AG04449 (cell line): ENCODE measurements at places on chromosomes 3 and 15.

DNA sequence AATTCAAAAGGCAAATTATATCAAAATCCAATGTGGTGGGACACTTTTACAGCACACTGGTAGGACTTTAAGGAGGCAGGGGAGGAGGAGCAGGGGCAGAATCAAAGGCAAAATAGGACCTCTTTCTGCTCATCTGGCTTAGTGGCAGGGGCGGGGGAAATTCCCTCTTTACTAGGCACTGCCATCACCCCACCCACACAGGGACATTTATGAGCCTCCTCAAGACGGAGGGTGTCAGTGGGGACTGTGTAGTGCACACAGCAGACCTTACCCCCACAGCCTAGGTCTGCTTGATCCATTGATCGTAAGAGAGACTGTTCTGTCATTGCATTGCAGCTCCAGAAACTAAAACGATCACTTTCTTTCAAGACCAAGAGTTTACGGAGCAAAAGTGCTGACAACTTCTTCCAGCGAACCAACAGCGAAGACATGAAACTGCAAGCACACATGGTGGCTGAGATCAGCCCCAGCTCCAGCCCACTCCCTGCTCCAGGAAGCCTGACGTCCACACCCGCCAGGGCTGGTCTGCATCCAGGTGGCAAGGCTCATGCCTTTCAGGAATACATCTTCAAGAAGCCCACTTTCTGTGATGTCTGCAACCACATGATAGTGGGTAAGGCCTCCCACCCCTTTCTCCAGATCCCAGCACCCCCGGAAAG lies 62.9 kb downstream of the STAC start:
- no peak for DNase-seq

DNA sequence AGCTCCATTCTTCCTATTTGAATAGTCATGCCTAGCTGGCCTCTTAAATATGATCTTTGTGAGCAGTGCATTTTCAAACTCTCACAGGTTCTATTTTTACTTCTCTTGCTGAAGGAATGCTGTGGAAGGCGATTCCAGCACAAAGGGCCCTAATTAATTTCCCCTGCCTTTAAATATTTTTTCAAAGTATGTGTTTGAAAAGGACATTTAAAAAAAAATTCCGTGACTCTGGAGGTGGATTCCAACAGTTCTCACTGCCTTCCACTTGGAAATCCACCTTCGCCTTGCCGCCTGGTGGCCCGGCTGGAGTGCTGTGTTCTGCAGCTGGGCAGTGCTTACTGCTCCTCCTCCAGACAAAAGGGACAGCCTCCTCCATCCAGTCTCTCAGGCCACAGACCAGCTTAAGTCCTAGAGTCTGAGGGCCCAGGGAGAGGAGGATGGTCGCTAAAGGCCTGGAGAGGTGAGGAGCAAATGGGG lies 61.5 kb upstream of the CORO2B start:
- DNase-seq = no peak

DNA sequence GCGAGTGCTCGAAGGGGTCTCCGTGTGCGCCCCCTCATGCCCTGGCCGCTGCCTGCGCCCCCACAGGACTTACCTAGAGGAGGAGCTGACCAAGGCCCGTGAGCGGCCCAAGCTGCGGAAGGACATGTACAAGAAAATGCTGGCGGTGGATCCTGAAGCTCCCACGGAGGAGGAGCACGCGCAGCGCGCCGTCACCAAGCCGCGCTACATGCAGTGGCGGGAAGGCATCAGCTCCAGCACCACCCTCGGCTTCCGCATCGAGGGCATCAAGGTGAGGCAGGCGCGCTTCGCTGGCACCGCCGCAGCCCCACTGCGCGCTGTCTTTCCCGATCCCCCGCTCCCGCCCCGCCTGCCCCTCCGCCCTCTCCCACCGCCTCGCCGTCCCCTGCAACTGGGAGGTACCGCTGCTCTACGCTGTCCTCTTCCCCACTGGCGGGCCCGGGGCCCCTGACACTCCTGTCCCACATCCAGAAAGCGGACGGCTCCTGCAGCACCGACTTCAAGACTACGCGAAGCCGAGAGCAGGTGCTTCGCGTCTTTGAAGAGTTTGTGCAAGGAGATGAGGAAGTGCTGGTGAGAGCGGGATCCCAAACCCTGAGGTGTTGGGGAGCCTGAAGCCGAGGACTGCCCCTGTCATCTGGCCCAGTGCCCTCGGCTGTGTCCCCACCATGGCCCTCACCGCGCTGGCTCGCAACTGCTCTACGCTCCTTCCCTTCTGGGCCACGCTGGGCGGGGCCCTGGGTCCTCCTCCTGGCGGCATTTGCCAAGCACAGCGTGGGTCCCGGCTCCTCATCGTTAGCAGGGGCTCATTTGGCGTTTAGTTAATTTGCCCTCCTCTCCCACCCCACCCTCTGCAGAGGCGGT lies 8.5 kb downstream of the ITPKA start:
- DNase-seq = no peak

DNA sequence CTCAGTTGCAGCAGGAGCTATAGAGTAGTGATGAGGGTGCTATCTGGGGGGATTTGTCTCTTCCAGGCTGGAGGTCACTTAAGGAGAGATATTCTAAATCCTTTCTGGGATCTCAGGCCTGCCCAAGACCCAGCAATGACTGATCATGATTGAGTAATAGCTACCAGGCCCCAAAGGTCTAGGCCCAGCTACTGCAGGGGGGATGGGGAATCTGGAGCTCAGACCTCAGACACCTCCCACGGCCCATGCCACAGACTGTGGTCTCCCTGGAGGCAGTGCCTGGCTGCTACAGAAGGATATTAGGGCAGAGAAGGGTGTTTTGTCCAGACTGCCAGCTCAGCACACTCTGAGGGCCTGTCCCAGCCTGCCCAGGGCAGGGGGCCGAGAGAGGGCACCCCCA lies 6.9 kb downstream of the SLC38A3 start:
- no peak for DNase-seq

- DNase-seq = no peak
These were observed 732.8 kb upstream of the CFAP20DC start for GRCh38 chr3:59782664-59783063.

DNA sequence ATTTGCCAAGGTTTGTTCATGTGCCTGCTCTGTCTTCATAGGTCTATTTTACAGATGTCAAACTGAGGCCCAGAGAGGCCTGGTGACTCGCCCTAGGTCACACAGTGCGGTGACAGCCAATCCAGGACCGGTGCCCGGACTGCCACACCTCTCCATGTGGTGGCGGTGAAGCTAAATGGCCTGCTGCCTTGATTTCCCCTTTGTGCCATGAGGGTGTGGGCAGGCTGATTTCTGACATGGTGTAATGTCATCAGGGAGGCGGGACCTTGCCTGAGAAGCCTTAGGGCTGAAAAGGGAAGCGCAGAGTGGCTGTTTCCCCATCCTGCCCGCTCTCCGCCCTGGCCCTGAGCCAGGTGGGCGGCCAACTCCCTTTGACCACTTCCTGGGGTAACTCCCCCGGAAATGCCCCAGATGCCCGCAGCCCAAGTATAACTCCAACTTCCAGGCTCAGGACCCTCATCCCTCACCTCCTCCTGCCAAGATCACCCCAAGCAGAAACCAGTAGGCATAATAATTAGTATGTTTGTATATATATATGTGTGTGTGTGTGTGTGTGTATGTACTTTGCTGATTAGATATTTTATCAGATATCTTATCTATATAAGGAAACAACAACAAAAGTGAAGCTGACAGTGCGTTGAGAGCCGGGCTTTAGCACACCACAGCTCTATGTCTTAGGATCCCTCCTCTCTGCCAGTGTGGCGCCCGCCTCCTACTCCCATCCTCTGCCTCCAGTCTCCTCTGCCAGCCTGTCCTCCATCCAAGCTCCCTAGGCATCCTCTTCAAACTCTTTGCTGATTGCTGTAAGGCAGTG lies 63.9 kb downstream of the IQSEC1 start:
- DNase-seq = no peak

- peak; percentile 28 for DNase-seq
These were observed 34.9 kb downstream of the DCLK3 start for GRCh38 chr3:36729204-36730056.

DNA sequence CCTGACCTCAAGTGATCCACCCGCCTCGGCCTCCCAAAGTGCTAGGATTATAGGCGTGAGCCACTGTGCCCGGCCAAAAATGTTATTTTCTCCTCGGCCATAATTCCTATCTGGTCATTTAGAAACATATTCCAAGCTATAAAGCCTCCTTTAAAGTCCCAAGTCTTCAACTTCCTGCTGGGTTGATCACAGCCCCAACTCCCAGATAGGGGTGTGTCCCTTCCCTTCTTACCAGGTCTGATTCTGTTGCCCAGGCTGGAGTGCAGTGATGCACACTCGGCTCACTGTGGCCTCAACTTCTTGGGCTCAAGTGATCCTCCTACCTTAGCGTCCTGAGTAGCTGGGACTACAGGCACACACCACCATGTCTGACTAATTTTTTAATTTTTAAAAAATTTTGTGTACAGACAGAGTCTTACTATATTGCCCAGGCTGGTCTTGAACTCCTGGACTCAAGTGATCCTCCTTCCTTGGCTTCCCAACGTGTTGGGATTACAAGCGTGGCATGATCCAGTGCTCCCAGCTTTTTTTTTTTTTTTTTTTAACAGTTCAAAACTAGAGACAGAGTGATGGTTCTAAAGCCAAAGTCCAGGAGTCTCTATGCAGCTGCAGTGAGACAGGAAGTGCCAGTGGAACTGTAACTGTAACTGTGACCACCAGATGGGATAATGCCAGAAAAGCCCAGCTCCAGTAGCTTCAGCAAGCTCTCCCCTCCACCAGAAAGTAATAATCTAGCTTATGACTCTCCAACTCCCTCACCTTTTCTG lies 8.2 kb upstream of the PRKAR2A start:
- DNase-seq = no peak

GRCh38 chr3:105542282-105543019 lies 175.7 kb downstream of the ALCAM start:
- no peak for DNase-seq

- DNase-seq = no peak
These were observed 756 bp upstream of the RASGRF1 start for GRCh38 chr15:79091204-79091867.

DNA sequence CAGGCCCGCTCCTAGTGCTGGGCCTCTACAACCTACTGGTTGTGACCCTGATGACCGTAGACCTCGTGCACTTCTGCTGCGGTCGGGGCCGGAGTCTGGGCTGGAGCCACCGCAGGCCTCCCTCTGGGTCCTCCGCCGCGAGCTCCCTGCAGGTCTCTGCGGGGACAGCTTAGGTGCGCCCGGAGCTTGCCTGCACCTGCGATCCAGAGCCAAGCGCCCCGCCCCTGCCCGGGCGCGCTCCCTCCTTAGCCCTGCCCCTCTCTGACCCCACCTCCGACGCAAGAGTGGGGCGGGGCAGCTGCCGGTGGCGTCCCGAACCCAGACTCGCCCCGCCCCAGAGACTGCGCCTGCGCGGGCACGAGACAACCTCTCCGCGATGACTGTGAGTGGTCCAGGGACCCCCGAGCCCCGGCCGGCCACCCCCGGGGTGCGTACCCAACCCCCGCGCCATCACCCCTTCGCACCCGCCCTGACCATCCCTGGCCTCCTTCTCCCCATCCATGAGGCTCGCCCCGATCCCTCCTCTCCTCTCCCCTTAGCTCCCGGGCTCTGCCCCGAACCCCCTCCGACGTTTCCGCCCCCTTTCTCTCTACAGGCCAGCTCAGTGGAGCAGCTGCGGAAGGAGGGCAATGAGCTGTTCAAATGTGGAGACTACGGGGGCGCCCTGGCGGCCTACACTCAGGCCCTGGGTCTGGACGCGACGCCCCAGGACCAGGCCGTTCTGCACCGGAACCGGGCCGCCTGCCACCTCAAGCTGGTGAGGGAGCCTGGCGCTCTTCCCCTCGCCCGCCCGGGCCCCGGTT lies at the start of gene UNC45A:
TSS of gene UNC45A (plus strand) at position 337 of the 803 bp plus-strand sequence. CDS start at position 377, 40 bp downstream.
- DNase-seq = no peak

DNA sequence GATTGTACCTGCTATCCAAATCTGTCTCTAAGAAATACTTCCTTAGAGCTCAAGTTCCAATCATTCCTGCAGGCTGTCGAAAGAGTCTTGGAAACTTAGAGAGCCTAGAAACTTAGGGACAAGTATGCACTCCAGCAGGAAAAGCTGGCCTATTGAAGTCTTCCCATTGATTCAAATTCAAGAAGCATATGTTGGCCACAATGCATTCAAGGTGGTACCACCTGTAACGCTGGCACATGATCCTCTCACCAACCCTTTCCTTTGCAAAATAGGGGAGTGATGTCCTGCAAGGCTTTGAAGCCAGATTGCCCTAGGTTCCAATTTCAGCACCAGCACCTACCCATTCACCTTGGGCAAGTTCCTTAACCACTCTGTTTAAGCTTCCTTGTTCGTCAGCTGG lies 6.0 kb downstream of the ADAMTS9 start:
- DNase-seq = no peak

- DNase-seq = peak; percentile 55
These were observed 34.3 kb downstream of the INTS14 start for GRCh38 chr15:65576664-65577063.

DNA sequence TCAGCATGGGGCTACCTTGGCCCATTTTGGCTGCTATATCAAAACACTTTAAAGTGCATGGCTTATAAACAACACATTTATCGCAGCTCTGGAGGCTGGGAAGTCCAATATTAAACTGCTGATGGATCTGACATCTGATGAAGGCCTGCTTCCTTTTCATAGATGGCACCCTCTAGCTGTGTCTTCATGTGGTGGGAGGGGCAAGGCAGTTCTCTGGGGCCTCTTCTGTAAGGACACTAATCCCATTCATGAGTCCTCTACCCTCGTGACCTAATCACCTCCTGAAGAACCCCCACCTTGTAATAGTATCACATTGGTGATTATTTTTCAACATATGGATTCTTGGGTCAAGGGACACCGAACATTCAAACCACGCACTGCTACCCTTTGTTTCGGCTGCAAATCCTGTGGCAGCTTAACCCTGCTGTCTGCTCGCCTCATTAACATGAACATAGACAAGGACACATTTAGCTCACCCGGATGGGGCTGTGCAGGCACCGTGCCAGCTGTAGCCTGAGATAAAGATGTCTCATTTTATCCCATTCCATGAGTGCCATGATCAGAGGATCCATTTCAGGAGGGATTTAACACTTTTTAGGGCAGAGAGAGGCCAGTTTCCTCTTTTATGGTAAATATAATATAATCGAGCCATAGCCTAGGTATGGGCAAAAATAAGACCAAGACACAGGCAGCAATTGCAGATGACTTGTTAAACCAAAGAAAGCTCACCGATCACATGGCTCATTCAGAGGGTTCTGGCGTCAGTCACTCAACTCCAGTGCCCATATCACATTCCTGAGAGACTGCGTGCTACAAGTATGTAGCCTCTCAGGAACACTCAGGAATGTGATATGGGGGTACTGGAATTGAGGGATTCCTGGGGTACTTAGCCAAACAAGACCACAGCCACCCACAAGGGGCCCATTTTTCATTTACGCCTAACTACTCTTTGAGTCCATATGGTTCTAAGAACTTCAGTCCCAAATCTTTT lies 251.1 kb upstream of the ST8SIA2 start:
- no peak for DNase-seq

DNA sequence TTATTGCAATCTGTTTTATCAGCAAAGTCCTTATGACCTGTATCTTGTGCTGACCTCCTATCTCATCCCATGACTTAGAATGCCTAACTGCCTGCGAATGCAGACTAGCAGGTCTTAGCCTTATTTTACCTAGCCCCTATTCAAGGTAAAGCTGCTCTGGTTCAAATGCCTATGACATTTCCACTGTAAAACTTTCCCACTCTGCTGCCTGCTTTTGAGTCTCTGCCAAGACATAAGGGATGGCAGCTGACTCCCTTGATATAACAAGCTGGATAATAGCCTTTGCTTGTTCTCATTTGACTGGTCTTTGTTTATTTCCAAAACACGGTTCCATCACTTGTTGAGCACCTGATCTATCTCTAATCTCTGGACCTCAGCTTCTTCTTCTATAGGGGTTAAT lies 131.9 kb upstream of the STRIT1 start:
- DNase-seq = no peak

- DNase-seq = no peak
These were observed 291.0 kb downstream of the PLOD2 start for GRCh38 chr3:145869958-145870357.
